ENCODE measurements at places on chromosomes 4 and X.
A peak's percentile ranks its signal among the peaks of the same experiment; 100 is the strongest.

- DNase-seq, result no peak
These were observed 94.6 kb downstream of the PPP3CA start for GRCh38 chr4:101252721-101253120.

DNA sequence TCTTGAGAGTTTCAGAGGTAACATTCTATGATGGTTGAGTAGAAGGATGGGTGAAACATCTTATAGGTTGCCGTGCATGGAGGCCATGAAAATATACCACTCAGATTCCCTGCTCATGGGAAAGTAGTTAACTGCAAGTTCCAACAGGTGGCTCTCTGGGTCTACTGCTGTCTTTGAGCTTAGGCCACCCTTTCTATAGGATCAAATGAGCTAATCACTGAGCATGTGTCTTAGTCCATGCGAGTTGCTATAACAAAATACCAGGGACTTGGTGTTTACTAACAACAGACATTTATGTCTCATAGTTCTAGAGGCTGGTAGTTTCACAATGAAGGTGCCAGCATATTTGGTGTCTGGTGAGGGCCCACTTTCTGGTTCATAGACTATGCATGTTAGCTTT, 144.8 kb upstream of the UNC5C start:
- no peak for DNase-seq

DNA sequence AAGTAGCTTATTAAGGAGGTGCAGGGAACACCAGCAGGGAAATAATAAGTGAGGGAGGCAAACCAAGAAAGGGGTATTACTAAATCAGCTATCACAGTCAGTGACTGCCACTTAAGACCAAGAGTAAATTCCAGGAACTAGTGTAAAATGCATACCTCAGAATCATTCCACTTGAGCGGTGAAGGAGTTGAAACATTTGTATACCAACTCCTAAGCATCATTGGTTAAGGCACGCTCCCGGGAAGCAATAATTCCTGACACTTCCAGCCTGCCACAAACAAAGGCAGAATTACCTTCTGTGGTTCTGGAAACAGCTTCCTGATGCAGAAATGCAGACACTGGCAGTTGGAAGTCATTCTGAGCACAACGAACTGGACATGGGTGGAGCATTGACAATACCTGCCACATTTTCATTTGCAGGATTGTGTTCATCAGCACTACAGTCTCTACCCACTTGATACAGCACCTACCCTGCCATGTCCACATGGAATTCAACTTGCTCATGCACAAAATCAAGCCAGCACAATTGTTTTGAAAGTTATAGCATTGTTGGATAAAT, 82.1 kb downstream of the PPP1R2C start:
- DNase-seq, result no peak

DNA sequence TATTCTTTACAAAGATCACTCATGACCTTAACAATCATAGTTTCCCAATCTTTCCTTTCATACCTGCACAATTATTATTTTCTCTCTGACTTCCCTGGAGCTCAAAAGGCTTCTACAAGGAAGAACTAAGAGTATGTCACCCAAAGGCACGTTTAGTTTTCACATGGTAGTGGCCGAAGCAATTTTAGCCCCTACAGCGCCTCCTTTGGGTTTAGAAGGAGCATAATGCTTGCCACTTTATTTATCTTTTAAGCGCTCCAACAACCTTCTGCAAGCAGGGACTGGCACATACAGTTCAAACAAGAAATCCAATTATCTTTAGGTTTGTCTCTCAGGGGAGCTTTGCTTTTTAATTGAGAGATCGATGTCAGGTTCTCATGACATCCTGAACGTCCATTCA, 42.0 kb upstream of the IGSF1 start:
- DNase-seq, result no peak

DNA sequence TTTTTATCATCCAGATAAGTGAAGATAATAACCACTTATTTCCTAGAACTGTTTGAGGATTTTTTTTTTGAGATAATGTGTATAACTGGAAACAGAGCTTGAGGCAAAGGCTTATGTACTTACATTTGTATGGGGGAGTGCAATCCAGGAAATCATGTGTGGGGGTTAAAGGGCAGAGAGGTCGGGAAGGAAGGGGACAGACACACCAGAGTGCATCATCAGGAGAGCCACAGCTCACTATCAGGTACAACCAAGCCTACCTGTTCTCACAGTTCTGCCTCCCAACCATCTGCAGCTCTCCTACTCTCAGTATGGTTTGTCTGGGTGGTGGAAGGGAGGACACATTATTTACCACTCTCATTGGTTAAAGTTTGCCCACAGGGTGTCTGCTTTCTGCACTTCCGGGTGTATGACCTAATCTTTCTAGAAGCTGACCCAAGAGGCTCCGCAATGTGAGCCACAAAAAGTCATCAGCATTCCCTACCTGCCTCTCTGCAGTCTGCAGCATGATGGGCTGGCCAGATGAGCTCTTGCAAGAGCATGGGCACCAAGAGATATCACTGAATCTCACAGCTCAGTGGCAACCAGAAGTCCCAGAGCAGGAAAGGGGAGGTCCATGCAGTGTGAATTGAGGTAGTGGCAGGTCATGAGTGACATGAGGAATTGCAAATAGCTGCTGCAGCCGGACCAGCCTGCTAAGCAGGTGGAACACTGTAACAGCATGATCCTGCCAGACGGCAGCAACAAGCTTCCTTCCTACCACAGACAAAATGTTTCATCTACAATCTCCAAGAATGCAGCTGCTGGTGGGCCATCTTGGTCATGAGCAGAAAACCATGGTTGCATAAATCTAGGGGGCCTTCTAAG, 36.9 kb upstream of the SPRY1 start:
- no peak for DNase-seq

DNA sequence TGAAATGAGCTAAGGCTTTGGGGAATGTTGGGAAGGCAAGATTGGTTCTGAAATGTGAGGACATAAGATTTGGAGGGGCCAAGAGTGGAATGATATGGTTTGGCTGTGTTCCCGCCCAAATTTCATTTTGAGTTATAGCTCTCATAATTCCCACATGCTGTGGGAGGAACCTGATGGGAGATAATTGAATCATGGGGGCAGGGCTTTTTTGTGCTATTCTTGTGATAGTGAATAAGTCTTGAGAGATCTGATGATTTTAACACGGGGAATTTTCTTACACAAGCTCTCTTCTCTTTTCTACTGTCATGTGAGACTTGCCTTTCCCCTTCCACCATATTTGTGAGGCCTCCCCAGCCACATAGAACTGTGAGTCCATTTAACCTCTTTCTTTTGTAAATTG, 157.6 kb upstream of the C1QTNF7 start:
- no peak for DNase-seq

DNA sequence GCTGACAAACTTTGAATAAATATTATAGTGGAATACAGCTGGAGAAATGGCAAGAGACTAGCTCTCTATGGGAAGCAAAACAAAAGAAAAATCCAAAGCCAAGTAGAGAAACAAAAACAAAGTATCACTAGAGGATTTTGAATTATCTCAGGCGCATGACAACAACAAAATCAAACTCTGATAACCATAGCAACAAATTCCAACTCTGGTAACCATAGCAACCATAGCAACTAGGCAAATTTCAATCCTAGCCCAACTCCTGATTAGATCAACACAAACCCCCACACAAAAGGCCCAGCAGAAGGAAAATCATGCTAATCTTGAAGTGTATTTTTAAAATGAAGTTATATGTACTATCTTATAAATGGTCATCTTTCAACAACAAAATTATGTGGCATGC, 98.4 kb upstream of the MAGEE2 start:
- no peak for DNase-seq

DNA sequence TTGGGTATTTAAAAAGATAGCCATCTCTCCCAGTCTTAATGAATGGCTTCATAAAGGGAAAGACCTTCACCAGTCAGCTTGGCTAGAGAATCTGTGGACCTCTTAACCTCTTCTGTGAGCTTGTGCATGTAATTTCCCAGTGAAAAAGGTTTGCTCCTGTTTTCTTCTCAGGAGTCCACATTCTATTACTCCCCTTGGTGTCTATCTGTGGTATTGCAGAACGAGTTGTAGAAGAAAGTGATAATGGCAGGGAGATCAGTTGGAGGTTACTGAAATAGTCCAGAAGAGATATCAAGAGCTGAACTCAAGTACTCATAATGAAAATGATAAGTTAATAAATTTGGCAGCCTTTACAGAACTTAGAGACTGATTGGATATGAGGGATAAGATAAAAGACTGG, 16.5 kb upstream of the VAMP7 start:
- no peak for DNase-seq

GRCh38 chrX:49627086-49627777, 28.4 kb downstream of the GAGE1 start:
- peak; percentile 58 for DNase-seq

GRCh38 chrX:101078716-101079598, at the start of gene TMEM35A:
Gene TMEM35A (plus strand): TSS chrX:101078879. CDS start chrX:101079003, 124 bp downstream.
- no peak for DNase-seq

GRCh38 chr4:173386751-173387150, 12.2 kb downstream of the SCRG1 start:
- no peak for DNase-seq

DNA sequence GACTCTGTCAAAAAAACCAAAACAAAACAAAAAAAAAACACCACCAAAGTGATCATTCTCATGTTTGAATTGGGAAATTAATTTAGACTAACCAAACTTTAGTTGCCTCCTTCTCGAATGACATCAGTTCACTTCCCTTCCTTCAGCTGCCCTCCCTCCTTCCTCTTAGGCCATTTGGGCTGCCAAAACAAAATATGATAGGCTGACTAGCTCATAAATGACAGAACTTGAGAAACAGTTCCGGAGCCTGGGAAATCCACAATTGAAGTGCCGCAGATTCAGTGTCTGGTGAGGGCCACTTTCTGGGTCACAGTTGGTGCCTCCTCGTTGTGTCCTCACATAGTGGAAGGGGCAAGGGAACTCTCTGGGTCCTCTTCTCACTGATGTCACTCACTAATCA, 16.1 kb upstream of the WAS start:
- DNase-seq, result no peak

GRCh38 chr4:150464523-150464922, 117.4 kb upstream of the MAB21L2 start:
- no peak for DNase-seq

- DNase-seq, result no peak
These were observed at the start of gene GRIA2 for GRCh38 chr4:157220371-157220881. Gene GRIA2 (plus strand): TSS chr4:157220728. CDS start chr4:157221043, 315 bp downstream.

GRCh38 chrX:29728639-29729038, 486.7 kb upstream of the MAGEB2 start:
- DNase-seq, result no peak

DNA sequence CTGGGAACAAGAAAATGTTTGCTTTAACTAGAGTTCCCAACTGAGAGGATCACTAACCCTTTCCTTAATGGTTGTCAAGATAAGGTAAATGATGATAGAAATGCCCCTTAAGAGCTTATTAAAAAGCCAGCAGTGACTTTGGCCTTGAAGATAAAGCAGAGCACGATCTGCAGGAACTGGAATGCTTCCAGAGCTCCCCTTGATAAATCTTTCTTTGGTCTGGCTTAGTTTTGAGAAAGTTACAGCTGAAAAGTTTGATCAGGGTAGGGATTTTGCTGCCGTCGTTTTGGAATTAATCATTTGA, 64.0 kb downstream of the PTTG2 start:
- DNase-seq, result no peak

DNA sequence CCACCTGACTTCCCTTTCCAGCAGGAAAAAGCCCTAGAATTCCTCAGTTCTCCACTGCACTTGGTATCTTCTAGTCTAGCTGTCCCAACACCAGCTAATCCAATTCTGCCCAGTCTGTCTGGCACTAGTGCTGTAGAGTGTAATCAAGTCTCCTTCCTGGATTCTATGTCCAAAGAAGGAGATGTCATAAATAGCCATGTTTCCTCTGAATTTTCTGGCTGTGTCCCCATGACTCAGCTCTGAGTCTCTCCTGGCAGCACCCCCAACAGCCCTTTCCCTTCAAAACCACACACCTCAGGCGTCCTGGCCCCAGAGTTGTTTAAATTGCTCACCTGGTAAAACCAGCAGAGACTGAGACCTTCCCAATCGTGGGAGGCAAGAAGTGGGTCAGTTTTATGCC, 197.2 kb downstream of the GRXCR1 start:
- no peak for DNase-seq

DNA sequence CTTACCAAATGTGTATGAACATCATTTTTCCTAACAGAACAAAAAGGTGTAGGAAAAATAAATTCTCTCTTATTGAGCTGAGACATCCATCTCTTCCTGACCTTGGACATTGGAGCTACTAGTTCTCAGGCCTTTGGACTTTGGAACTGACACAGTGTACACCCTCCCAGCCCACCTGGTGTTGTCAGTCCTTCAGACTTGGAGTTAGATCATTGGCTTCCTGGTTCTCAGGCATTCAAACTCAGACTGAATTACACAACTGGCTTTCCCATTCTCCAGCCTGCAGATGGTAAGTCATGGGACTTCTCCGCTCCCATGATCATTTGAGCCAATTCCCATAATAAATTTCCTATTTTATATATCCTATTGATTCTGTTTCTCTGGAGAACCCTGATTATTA, 84.8 kb upstream of the EDNRA start:
- no peak for DNase-seq

DNA sequence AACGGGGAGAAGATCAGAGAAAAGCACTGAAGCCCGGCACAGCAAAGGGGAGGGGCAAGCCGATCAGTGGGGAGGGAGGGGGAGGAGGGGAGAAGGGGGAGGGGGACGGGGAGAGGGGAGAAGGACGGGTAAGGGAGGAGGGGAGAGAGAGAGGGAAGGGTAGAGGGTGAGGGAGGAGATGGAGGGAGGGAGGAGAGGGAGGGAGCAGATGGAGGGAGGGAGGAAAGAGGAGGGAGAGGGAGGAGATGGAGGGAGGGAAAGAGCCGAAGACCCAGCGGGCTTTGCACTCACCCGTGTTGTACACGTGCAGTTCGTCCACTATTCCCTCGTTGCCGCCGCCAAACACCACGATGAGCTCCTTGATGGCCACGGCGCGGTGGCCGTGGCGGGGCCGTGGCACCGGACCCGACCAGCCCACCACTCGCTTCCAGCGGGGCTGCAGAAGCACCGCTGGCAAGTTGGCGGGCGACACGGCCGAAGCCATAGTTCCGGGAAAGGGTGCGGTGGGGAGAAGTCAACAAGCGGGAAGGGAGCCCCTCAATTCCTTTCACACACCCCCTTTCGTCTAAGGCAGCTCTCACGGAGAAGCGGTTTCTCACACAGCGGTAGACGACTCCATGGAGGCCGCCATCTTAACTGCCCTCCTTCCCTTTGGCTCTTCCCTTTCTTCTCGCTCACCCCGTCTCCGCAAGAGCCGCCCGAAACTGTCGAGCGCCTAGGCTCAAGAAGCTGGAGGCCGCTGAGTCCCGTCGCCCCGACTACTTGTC, 1.1 kb downstream of the HCFC1 start:
- no peak for DNase-seq

GRCh38 chr4:142719854-142720541, 126.1 kb downstream of the INPP4B start:
- no peak for DNase-seq

DNA sequence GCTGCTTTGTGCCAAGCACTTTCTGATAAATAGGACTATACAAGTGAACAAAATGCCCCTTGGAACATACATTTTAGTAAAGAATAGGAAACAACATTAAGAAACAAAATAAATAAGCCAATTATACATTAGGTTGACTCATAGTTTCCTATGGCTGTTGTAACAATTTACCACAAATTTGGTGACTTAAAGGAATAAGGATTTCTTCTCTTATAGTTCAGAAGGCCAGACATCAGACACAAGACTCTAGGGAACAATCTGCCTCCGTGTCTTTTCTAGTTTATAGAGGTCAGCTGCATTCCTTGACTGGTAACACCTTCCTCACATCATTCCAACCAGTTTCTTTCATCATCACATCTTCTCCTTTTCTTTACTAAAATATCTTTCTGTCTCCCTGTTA, 235.9 kb upstream of the PCDH18 start:
- DNase-seq, result no peak

- DNase-seq, result no peak
These were observed 18.6 kb upstream of the CPE start for GRCh38 chr4:165360041-165360695.

- no peak for DNase-seq
These were observed 102.3 kb upstream of the NUDT6 start for GRCh38 chr4:123024710-123025109.
